Activated naive CD8-positive, alpha-beta T cell treated with anti-CD3 and anti-CD28 coated beads for 36 hours (primary cell): ENCODE measurements at places on chromosomes 2 and 18. TPM values are rescaled to one million over a fixed set of nuclear protein-coding genes. Genes with fewer than 3 reads are reported as not detected.
A peak's percentile ranks its signal among the peaks of the same experiment; 100 is the strongest.

Gene SATB2
- 0.28 TPM for total RNA-seq

Gene TBR1
- total RNA-seq, result not detected

Gene LONRF2
- not detected for total RNA-seq

Gene NFATC1
- 98.5 TPM for total RNA-seq

Gene HRH4
- not detected for total RNA-seq

Gene ZNF2
- total RNA-seq, result 2.9 TPM

Gene KLHL30
- not detected for total RNA-seq

DNA sequence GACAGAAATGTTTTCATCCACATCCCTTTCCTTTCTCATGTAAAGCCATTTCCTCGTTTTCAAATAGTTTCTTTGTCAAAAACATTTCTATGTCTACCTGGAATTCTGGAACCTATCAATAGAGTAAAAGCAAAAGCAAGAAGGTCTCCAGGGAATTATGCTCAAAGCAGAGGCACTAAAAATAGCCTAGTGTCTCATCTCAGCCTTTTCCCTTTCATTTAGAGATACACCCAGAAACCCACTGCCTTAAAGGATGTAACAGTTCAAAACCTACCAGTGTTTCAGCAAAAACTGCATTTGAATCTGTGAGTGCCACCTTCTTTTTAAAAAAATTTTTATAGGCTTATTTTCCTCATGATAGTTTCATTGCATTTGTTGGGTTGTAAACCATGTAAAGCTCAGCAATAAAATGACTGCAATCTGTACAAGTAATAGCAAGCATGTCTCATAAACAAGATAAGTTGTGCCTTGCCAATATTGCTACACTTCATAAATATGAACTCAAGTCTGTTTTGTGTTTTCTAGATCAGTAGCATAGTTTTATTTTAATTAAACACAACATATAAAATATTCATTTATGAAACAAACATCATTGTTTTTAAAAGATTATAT lies 927.3 kb upstream of the ACVR2A start:
- DNase-seq, result no peak

- DNase-seq, result no peak
Measured at GRCh38 chr2:219071131-219071816, 10.6 kb upstream of the IHH start.

- DNase-seq, result no peak
Measured at GRCh38 chr2:78977661-78978145, 47.8 kb upstream of the REG3G start.

- no peak for DNase-seq
Measured at GRCh38 chr2:67079729-67080128, 317.4 kb upstream of the ETAA1 start.

DNA sequence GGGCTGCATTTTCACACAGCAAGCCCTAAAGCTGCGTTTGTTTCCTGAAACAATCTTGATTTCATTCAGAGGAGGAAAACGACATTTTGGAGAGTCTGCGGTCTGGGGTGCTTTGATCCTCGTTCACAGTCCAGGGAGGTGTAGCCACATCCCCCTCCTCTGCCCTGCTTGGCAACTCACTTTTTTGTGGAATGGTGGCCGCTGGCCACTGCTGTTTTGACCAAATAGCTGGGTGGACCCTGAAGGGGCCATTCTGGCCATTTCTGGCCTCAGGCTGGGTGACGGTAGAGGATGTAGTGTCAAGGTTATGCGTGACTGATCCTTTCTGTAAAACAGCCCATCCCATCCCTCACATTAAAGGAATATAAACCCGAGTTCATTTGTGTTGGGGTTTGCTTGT lies 62.2 kb downstream of the INPP4A start:
- DNase-seq, result no peak

DNA sequence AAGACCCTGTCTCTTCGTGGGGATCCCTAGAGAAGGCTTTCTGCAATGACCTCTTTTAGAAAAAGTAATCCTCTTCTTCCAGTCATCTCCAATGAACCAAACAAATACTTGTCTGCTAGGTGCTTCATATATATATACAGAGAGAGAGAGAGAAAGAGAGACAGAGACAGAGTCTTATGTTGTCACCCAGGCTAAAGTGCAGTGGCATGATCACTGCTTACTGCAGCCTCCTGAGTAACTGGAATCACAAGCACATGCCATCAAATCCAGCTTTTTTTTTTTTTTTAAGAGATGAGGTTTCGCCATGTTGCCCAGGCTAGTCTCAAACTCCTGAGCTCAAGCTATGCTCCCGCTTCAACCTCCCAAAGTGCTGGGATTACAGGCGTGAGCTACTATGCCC lies 18.6 kb upstream of the PKDCC start:
- no peak for DNase-seq

DNA sequence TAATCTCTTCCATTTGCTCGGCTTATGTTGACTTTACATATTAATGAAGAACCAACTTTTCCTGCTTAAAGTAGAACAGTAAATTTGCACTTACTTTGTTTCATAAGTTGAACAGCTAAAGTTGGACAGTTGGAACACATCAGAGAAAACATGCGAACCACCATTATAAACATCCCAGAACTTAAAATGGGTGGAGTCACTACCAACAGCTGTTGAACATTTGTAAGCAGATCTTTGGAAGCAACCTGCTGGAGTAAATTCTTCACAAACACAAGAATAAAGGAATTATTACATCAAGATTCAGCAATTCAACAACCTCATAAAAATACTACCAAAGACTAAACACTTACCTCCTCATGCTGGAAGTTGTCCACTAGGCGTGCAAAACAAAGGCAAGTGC lies 96.4 kb upstream of the DNER start:
- no peak for DNase-seq

DNA sequence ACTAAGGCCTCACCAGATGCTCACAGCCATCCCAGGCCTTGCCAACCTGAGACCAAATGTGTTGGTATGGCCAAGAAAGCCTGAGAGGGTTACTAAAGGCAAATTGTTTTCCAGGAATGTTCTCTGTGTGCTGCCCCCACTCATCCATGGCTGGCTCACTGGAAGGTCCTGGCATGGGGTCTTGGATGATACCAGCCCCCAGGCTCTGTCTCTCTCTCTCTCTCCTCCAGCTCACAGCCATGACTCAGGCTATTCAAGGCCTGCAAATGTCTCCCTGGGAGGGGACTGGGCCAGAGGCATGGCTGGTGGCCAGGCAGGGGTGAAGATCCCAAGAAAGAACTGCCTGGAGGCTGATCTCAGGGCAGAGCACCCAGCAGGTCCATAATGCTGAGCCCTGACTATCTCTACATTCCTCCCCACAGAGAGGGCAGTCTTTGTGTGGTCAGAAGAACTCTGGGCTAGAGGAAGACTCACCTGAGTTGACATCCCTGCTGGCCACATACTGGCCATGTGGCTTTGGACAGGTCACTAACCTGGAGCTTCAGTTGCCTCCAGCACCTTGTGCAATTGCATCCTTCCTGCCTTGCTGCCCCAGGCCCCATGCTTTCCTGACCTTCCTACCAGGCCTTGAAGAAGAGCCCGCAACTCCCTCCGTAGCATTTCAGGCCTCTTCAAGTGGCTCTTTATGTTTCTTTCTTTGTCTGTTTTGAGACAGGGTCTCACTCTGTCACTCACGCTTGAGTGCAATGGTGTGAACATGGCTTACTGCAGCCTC lies 150.4 kb downstream of the ZFP36L2 start:
- no peak for DNase-seq

- peak; percentile 75 for DNase-seq
Measured at GRCh38 chr2:12501469-12502158, 215.1 kb upstream of the TRIB2 start.

DNA sequence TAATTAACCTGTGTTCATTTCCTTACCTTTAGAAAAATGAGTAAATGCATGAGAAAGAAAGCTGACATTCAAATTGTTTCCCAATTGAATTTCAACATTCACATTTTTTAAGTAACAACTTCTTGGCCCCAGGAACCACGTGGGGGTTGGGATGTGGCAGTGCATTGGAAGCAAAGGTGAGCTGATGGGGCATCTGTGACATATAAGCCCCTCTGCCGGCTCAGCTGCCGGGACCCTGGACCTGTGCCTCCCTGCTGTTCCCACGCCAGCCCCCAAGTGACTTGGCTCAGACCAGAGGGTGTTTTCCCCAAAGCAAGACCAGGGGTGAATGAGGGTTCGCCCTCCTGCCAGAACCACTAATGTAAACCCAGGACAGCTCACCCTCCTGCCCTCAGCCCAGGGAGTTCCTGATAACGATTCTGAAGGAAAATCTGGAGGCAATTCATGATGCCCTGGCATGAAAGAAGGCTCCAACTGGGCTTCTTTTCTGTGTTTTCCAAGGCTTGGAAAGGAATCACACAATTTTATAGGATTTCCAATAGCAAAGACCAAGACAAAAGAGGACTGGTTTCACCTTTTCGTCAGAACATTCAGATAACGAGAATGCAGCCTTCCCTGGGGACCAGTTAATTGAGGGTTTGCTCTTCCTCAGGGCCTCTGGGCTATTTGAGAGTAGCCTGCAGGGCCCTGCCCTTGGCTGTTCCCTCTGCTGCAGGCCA lies 193.2 kb upstream of the TWIST2 start:
- DNase-seq, result no peak

DNA sequence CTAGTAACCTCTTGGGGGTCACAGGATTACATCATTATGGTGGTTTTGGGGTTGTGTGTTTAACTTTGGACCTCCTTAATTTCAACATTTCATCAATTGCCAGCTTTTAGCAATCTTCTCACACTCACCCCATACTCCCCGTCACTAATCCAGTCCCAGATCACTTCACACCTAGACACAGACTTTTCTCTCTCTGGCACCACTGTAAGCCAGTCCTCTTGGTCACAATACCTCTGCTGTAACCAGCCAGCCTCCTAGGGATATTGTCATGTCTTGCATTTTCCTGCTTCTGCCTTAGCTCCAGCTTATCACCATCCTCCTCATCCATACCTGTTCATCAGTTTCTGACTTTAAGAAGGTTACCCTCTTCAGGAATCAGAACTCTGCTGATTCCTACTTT lies 1.6 kb upstream of the STK17B start:
- no peak for DNase-seq

- DNase-seq, result no peak
Measured at GRCh38 chr2:65388051-65388531, 44.3 kb downstream of the SPRED2 start.

GRCh38 chr2:159982270-159982669 lies 80.1 kb downstream of the PLA2R1 start:
- no peak for DNase-seq

- DNase-seq, result peak; percentile 92
Measured at GRCh38 chr2:230974096-230974913, 21.6 kb upstream of the SPATA3 start.

- DNase-seq, result no peak
Measured at GRCh38 chr2:209519906-209520305, 96.1 kb downstream of the MAP2 start.

DNA sequence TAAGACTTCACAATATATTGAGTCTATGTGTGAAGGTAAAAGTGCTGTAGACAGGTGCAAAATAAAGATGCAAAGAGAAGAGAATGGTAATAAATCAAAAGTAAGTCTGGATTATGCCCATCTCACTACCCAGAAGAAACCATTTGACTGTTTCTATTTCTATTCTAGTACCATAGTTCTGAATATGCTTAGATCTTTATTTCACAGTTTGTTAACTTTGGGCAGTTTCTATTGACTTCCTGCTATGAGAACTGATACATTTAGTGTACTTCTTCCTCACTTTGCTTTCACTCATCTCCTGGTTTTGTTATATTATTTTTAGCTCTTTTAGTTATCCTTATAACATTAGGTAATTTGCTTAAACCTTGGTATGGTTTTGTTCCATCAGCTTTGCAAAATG lies 94.9 kb downstream of the HS1BP3 start:
- no peak for DNase-seq

DNA sequence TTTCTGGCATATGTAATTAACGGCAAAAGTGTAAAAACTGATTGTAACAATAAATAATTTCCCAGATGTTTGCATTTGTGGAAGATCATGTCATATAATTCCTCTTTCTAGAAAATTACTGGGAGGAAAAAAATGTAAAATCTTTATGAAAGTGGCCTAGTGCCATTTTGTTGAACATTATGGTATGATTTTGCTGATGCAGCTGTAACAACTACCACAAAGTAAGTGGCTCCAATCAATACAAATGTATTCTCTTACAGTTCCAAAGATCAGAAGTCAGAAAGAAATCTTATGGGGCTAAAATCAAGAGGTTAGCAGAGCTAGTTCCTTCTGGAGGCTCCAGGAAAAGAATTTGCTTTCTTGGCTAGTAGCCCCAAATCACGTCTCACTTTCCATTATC lies 281.4 kb downstream of the CCDC178 start:
- DNase-seq, result no peak

DNA sequence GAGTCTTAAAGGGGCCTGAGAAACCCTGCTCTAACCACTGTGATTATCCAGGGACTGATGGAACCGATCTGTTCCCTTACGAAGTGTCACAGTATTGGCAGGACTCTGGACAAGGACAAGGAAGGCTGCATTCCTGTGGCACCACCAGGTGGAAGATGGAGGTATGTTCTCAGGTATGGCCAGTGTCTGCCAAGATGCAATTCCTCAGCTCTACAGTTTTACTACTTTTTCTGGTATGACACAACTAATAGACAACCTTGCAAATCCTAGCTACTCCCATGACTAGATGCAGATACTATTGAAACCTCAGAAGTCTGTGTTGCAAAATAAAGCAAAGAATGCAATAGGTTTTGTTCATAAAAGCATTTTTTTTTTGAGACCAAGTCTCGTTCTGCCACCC lies 14.6 kb downstream of the RAB31 start:
- DNase-seq, result no peak

DNA sequence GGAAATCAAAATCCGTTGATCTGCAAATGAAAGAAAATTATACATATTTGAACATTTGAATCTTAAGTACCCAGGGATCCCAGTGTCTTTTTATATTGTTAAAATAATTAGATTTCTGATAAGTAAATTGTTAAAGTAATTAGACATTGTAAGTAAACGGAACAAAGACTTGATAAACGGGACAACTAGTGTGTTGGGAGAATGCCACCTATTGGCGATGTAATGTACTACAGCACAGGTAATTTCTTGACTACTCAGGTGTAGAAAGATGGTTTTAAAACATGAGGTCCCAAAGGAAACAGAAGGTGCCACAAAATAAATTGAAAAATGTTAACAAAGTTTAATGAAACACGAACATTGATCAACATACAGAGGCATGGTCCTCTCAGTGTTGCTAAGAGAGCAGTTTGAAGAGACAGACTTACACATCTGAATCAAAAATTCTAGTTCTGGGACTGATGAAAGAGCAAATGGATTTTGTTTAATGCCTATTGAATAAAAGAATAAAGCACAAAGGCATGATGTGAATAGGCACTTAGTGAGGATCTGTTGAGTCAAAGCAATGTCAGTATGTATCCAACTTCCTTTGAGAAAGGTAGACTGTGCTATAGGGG lies 103.4 kb upstream of the RASGRP3 start:
- DNase-seq, result peak; percentile 2

GRCh38 chr2:212928681-212929080 lies 222.7 kb downstream of the IKZF2 start:
- DNase-seq, result no peak

DNA sequence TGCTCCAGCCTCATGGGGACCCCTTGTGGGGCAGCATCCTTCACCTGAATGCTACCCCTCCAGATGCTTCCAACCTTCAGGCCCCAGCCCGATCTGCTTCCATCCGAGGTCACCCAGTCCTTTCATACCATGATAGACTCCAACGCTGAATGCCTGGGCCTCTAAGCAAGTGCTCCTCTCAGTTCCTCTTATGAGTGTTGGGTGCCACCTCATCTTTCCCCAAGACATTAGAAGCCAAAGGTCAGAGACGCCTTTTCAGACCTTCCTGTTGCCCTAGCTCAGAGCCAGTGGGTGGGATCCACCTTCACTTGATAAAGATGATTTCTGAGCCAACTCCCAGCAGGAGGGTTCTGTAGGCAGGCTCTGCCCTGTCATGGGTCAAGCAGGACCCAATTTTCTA lies 174.5 kb upstream of the MGAT5 start:
- DNase-seq, result no peak
